Urinary bladder (tissue), 4 donors: ENCODE measurements at places on chromosomes 11 and 22.

DNA sequence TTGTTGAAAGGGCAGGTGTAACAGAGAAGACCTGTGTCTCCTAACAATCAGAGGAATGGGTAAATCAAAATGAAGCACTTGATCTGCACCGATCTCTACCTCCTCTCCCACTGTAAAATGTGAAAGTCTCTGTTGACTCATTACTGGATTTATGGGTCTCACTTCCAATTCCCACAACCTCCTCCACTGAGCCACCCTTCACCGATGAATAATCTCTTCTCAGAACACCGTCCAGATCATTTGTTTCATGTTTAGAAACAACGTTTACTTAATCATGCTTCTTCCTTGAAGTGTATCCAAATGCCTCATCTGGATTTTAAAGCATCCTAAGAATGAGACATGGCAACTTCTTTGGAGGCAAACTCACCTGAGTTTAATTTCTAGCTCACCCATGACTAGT is 643.6 kb downstream of the ETS1 start:
- no peak for DNase-seq

GRCh38 chr11:87431392-87431791 is 393.7 kb downstream of the TMEM135 start:
- no peak for DNase-seq

DNA sequence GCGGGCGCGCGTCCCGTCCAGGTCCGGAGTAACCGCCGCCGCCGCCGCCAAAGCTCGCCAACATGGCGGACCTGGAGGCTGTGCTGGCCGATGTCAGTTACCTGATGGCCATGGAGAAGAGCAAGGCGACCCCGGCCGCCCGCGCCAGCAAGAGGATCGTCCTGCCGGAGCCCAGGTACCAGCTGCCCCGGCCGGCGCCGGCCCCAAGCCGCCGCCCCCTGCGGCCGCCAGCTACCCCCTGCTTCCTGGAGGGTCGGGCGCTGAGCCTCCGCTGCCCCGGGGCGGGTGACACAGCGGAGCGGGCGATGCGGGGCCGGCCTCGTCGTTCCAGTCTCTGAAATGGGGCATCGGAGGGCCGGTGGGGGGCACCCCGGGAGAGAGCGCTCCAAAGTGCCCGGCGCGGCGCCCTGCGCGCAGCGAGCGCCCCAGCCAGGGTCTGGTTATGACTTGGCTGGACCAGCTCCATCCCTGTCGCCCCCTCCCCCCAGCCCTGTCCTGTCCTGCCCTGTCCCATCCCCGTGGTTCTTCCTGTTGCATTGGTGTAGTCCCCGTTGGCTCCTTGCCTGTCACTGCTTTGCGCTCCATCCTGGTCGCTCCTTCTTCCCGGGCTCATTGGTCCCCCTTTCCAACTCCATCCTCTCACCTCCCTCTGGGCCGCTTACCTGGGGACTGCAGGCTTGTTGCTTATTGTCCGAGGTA is 653 bp downstream of the GRK3 start:
- no peak for DNase-seq

- no peak for DNase-seq
These were observed 165.1 kb downstream of the DBX1 start for GRCh38 chr11:19995145-19995544.

- DNase-seq: peak; percentile 46
These were observed 4.9 kb upstream of the CNTN5 start for GRCh38 chr11:99015634-99016454.
